ENCODE measurements at places on chromosomes 5 and 9.

DNA sequence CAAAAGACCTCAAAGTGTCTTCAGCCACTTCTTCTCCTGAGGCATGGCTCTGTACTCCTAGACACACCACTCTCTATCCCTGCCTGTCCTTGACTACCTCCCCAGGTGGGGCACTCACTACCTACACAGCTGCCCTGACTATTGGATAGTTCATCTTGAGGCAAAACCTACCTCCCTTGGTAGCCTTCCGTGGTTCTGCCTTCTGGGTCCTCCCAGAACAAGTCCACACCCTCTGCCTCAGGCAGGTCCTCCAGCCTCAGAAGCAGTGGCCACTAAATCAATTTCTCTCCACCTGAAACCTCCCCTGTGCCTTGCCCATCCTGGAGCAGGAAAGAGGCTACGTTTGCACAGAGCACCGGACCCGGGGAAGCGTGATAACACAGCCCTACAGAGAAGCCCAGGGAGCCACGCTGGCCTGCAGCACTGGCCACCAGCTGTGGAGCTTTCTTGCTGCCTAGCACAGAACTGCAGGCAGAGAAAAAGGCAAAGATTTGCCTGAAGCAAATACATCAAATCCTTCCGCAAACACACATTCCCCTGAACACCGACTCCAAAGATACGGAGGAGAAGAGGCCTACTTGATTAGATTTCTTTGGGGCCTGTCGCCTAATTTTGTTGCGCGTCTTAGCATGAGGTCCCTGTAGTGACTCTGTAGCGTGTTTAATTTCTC, 141.8 kb downstream of the C9orf50 start:
- no peak for DNase-seq

DNA sequence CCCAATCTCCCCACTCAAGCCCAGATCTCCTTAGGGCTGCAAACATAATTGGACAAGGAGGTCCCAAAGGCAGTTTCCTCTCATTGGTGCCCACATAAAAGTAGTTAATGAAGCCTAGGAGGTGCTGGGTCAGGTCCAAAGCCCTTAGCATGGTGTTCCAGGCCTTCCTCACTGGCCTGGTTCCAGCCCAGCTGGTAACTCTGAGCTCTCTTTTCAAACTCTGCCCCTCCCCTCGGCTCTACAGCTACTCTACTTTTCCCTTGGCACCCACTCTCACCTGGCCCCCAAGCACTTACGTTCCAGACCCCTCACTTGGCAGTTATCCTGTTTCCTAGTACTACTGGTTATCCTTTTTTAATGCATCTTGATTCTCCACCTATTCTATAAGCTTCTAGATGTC, 9.9 kb downstream of the SEPTIN8 start:
- DNase-seq: no peak

DNA sequence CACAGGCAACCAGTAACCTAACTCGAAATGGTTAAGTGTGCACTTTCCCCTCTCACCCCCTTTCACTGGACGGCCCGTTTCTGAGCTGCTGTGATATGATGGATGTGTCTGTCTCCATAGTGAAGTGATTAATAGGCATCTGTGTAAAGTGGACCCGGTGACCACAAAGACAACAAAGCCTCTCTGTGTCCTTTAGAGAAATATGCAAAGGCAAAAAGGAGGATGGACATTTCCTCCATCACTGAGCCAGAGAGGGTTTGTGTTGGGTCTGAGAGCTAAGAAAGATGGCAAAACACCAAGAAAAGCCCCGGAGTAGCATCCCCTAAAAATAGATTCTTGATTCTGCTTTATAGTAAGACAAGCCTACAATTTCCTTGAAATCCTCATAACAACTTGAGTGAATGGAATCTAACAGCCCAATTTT, 120.6 kb downstream of the SEMA6A start:
- no peak for DNase-seq

DNA sequence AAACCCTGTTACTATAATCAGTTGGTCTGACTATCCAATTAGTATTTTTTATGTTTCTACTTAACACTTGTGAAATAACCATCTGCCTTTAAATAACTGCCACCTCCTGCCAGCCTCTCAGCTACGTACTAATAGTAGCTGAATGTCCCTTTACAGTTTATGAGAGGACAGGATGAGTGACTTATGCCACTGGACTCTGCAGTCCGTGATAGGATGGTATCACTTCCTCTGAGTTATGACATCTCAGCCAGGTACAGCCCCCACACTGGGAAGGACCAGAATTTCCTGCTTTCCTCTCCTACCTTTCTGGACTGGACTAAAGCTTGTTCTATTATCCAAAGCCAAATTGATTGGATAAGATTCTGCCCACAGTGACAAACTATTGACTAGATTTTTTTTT, 102.9 kb downstream of the ZFAND5 start:
- no peak for DNase-seq

DNA sequence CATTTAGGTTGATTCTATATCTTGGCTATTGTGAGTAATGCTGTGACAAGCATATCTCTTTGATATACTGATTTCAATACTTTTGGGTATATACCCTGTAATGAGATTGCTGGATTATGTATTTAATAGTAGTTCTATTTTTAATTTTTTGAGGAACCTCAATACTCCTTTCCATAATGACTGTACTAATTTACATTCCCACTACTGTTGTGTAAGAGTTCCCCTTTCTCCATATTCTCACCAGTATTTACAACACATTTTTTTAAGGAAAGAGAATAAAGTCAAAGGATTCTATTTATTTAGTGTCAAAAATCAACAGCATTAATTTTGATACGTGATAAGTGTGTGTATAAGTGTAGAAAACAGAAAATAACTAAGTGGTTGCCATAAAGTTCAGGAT, 356.4 kb upstream of the EDIL3 start:
- DNase-seq: no peak

- DNase-seq: no peak
Observed at GRCh38 chr5:125835293-125836172, 587.7 kb upstream of the GRAMD2B start.

DNA sequence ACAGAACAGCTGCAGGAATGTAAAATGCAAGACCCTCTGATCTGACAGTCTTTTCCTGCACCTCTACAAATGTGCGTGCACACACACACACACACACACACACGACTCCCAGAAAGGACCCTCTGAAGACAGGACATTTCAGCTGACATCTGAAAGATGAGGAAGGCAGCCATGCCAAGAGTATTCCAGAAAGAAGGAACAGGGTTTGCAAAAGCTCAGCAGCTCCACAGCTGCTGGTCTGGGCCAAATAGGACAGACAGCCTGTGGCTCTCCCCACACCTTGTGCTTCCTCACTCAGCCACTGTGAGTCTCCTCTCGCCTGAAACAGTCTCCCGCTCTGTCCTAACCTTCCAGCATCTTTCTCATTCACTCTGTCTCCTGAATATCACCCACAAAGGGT, 189.0 kb downstream of the PALM2AKAP2 start:
- DNase-seq: no peak

- DNase-seq: no peak
Observed at GRCh38 chr5:50712479-50712878, 46.0 kb downstream of the PARP8 start.
